ENCODE measurements at places on chromosomes 7 and 10. TPM values are rescaled to one million over a fixed set of nuclear protein-coding genes. Genes with fewer than 3 reads are reported as not detected.

DNA sequence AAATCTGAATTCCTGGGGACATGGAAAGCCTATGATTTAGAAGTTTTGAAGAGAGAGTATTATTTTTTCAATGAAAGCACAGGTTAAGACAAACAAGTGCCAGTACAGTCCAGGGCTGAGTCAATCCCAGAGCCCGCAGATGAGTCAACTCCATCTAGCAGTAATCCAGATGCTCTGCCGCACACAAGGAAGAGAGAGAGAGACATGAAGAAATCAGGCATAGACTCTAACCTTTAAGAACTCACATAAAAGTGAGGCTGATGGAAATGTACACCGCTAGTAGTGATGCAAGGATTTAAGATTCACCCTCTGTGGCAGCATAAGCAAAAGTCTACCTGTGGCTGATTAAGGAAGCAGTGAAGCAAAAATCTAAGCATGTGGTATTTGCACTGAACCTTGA, 651.5 kb downstream of the TNS3 start:
- DNase-seq = no peak

TSPAN12 gene
- 6.9 TPM for total RNA-seq

DNA sequence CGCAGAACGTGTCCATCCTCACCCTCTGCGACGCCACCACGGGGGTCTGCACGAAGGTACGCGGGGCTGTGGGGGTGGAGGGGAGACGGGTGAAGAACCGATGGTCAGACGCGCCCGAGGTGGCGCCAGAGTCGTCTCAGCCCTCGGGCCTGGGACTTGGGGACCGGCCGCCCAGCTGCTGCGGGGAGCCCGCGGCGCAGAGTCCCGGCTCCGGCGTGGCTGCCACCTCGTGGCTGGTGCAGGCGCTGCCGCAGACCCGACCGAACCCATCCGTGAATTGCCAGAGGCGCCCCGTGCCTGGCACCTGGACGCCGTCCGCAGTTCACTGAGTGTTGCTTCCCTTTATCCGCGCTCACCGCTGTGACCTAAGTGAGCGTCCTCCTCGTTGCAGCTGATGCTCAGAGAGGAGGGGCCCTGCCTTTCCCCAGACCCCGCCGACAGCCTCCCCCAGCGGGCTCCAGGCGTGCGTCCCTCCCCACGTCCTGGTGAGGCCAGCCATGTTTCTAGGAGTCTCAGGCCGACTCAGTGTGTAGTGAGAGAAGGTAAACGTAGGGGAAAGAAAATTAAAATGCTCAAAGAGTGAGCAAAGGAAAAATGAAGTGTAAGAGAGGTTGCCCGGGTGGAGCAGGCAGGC, 208.7 kb downstream of the PAXIP1 start:
- DNase-seq = no peak

UNC5B gene
- total RNA-seq = 10.4 TPM

GNA12 gene
- 12.2 TPM for total RNA-seq

GDI2 gene
- total RNA-seq = 185 TPM

TCAF2 gene
- 0.66 TPM for total RNA-seq

GRCh38 chr7:3080106-3080505, 36.4 kb upstream of the CARD11 start:
- DNase-seq = no peak

DNA sequence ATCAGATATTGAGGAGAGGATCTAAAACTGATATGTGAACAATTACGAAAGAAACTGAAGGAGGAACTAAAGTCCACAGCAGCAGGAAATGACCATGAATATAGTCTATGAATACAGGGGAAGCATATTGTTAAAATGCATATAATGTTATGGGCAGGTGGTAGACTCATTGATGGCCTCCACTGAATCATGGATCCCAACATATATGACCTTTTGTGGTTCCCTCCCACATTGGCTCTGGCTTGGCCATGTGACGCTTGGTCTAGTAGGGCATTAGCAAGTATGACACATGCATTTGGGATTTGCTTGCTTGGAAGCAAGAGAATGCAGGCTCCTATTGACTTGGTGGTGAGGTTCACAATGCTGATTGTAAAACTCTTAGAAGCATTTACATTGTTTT, 55.2 kb upstream of the RAB18 start:
- no peak for DNase-seq

- no peak for DNase-seq
Observed at GRCh38 chr7:69663911-69664832, 65.9 kb downstream of the AUTS2 start.

DNA sequence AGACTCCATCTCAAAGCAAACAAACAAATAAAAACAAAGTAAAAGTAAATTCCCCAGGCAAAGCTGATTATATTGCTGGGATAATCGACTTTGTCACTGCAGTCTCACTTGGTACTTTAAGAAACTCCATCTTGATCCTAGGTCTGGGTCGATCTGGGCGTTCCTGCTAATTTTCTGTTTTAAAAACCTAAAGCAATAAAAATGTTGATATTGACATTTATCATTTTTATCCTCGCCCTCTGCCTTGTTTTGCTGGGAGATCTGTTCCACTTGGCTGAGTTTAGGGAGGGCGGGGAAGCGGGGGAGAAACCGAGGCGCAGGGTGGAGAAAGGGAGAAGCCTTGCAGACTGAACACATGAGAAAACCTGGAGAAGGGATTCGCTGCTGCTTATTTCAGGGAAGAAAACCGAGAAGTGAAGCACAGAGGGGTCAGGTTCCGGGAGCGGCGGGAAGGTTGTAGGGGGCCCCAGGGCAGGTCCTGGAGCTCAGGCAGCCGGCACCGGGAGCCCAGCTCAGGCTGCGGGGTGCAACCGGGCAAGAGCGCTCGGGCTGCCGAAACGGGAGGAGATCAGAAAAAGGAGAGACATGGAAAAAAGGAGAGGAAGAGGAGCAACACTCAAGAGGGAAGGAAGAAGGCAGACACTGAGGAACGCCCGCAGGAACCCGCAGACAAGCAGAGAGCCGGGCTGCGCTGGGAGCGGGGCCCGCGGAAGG, 27.3 kb upstream of the KMT2C start:
- no peak for DNase-seq

DNA sequence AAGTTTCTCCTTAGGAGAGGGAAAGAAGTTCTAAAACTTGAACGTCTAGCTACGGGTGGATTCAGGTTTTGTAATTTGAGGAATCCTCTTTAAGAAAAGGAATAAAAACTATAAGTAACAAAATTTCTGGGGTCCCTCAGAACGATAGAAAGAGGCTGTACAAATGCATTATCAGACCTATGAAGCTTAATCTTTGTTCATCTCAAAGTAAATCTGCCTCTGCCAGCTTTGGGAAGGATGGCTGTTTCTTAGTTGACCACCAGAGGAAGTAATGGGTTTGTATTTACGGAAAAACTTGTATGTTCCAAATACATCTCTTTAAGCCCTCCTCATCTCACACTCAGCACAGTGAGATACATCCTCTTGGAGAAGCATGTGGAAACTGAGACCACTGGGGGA, 864 bp downstream of the PSTK start:
- no peak for DNase-seq

All from body of pancreas (tissue), 4 donors.